ENCODE measurements at places on chromosomes 12 and 14.

DNA sequence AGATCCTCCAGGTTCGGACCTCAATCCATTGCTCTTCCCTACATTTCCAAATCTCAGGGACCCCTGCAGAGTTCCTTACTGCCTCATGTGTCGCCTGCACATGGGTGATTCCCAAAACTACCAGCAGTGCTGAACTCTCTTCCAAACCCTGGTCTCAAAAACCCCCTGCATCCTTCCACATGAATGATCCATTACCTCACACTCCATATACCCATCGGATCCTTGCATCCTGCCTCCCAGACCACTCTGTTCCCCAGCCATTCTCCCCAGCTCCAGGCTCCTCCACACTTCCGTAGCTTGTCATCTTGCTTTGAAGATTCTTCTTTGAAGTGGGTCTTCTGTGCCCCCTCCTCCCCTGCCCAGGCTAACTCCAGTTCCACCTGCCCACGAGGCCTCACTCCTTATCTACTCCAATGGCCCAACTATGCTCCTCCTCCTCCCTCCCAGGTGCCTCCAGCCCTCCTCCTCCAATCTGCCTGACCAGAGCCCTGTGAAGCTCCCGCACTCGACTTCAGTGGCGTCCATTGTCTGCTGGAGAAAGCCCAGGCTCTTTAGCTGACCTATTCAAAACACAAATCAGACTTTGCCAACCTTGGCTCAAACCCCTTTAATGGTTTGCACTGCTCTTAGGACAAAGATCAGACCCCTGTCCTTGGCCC is 13.8 kb downstream of the RAPGEF3 start:
- DNase-seq: no peak

GRCh38 chr12:58844161-58844560 is 76.1 kb downstream of the LRIG3 start:
- DNase-seq: no peak

DNA sequence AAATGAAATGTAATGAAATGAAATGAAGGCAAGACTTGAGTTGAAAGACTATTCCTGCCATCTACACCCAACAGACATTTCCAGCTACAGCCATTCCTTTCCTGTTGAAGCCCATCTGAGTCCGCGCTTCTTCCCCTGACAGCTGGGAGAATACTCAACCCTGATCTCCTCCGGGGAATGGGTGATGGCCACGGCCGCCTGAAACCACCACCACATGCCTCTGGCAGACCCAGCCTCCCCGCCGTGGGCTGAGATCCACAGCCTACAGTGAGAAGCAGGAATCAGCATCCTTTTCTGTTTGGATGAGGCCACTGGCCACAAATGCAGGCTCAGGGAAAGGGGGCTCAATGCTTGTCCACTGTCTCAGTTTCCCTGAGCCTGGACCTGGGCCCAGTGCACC is 130.3 kb downstream of the NCOR2 start:
- DNase-seq: no peak

DNA sequence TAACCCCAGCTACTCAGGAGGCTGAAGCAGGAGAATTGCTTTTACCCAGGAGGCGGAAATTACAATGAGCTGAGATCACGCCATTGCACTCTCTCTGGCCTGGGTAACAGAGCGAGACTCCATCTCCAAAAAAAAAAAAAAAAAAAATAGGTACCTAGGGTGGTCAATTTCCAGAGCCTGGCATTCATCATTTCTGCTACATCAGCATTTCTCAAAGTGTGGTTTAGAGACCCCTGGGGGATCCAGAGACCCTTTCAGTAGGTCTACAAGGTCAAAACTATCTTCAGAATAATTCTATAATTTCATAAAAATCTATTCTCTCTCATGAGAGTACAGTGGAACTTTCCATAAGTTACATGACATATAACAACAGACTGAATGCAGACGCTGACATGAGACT is 19.9 kb downstream of the CERS5 start:
- no peak for DNase-seq

DNA sequence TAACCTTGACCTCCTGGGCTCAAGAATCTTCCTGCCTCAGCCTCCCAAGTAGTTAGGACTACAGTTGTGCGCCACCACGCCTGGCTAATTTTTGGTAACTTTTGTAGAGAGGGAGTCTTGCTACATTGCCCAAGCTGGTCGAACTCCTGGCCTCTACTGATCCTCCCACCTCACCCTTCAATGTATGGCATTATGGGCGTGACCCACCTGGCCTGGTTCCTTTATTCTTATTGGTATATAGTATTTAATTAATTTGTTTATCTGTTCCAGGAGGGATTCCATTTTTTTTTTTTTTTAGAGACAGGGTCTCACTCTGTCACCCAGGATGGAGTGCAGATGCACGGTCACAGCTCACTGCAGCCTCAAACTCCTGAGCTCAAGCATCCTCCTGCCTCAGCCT is 40.9 kb upstream of the EAPP start:
- no peak for DNase-seq

GRCh38 chr14:65210118-65210821 is 108.0 kb upstream of the MAX start:
- DNase-seq: peak; percentile 39

DNA sequence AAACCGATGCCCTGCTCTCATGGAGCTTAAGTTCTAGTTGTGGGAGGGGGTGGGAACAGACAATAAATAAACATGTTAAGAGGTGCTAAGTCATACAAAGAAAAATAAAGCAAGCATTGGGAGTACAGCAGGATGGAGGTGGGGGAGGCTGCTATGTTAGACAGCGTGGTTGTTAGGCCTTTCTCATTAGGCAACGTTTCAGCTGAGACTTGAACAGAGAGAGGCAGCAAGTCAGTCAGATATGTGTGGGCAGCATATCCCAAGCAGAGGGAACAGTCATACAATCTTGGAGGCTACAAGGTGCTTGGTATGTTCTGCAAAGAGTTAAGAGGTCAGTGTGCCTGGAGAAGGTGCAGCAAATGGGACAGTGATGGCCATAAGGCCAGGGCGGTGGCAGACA is 97.7 kb upstream of the CCDC196 start:
- DNase-seq: no peak

DNA sequence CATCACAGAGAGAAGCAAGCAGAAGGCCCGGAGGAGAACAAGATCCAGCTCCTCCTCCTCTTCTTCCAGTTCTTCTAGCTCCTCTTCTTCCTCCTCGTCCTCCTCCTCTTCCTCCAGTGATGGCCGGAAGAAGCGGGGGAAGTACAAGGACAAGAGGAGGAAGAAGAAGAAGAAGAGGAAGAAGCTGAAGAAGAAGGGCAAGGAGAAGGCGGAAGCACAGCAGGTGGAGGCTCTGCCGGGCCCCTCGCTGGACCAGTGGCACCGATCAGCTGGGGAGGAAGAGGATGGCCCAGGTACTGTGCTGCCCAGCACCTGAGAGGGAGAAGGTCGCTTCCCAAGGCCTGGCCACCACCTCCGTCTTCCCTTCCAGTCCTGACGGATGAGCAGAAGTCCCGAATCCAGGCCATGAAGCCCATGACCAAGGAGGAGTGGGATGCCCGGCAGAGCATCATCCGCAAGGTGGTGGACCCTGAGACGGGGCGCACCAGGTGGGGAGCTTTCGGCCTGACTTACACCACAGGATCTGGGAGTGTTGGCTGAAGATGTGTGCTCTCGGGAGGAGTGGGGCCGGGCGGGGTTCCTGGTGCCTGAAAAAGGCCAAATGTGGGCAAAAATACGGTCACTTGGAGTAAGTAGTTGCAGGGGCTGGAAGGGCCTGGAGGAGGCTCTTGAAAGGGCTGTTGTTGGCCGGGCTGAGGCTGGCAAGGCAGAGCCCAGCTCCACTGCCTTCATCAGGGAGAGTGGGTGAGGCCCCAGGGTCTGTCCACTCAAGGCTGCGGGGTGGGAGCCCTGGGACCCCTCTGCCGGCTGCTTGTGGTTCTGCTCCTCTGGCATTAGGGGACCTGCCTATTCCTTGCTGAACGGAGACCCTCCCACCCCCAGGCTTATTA is 1.4 kb downstream of the ARL6IP4 start:
- DNase-seq: no peak

DNA sequence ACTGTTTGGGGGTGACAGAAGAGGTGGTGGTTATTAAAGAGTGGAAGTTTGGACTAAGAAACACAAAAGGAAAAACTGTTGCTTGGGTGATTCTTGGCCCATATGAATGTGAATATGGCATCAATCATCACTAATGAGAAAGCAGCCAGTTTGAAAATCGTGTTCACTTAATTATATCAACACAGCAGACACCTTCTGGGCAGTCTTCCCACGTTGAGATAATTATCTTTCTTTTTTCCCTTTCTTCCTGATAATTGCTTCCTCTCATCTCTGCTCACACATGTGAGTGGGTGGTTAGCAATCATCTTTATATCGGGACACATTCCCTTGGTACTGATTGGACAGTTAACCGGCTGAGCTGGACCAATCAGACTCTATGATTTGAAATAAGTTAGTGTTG is 539.7 kb downstream of the AACS start:
- no peak for DNase-seq

GRCh38 chr12:27208414-27208750 is 35.7 kb upstream of the STK38L start:
- no peak for DNase-seq

DNA sequence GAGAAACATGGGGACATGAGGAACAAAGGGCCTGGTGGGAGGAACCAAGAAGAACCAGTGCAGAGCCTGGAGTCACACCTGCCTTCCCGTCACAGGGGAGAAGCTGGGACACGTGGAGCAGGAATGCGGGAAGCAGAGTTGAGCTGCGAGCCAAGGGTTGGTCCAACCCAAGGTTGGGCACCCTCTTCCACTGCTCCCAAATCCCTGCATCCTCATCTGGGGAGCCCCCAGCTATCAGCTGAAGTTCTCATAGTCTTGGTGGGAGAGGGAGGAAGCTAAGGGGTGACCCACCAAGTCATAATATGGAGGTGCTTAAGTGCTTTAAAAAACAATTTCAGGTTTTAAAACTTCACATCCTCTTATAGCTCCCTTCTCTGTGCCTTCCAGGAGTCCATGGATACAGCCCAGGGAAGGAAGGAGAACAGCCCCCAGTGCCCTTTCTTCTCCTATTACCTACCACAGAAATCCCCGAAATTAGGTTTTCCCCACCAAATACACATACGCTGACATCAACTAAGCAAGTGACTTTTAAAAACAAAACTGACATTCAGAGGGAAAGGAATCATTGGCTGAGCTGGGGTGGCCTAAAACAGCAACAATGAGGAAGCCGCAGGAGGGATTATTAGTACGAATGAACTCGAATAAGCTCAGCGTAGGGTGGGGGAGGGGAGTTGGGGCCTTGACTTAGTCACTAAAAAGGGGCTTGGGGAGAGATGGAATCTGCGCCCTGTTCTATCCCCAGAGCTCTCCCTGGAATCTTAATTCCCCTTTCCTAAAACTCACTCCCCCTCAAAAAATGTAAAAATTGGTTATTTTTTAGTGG is 4.5 kb downstream of the MYL6 start:
- no peak for DNase-seq

DNA sequence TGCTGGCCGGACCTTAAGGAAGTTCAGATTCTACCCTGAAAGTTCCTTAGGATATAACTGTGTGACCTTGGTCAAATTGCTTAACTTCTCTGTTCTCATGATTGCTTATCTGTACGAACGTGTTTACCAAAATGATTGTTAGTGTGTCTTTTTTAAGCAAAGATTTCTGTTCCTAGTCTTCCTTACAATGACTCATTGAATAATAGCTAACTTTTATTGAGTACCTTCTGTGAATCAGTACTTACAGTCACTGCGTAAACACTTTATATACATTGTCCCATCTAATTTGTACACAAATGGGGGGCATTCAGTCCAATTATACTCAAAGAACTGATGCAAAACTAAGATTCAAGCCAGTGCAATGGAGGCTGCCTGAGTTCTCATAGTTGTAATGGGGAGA is 4.2 kb upstream of the TMEM30B start:
- no peak for DNase-seq

DNA sequence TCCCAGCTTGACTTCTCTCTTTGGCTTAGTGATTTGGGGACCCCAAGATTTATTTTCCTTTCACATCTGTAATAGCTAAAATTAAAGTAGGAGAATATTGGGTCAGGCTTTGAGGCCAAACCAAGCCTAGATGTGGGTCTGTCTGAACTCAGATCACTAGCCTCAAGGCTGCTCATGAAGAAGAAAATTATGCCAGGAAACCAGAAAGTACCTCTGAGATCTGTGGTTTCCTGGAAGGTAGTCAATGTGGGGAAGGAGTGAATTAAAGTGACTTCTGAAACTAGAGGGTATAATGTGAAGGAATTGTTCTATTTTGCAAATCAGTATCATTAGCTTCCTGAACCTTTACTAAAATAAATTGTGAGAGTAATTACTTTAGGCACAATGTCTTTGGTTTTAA is 13.4 kb upstream of the CLEC12A start:
- DNase-seq: peak; percentile 48

- no peak for DNase-seq
Measured at GRCh38 chr12:9349888-9350885, 142.0 kb upstream of the PZP start.

GRCh38 chr12:72647139-72647538 is 375.0 kb downstream of the TRHDE start:
- DNase-seq: no peak

DNA sequence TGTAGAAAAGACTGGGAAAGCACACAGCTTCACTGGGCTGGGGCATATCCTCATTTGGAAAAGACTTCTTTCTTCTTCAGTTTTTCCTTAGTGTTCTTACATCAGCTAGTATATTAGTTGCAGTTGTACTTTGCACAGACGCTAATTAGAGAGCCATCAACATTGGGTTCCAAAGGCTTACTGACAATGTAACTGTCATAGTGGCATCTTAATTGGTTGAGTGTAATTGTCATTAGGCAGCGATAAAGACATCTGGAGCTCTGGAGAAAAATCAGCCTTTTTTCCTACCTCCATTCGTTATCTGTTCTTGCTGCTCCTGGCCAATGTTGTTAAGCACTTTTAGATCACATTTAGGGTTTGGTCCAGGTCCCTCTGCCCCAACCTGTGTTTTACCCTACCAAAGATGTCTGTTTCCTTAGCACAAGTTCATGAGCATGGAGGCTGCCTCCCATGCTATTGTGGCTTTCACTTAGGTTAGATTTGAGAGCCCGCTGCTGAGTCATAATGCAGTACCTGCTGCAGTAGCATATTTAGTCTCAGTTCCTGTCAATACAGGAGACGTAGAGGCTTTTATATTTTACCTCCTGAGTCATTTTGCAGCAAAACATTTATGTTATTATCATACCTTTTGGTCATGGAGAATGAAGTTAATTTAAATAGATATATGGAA is 49.2 kb downstream of the FBXW8 start:
- no peak for DNase-seq

DNA sequence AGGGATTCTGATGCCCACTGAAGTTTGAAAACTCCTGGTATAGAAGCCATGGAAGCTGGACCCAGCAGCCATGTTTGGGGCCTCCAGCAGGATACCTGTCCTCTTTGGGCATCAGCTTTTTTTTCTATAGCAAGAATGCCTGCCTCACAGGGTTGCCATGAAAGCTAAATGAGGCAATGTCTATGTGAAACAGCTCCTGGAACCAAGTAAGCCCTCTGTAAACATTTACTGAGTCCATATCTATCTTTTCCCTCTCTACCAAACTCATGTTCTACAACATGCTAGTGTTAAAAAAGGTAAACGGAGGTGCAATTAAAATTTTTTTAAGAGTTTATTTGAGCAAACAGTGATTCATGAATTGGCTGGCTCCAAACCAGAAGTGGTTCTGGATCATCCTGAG is 28.6 kb downstream of the FLVCR2 start:
- no peak for DNase-seq
